ENCODE measurements at places on chromosomes 11 and 22.

- no peak for DNase-seq
These were observed 1.9 kb upstream of the LTBP3 start for GRCh38 chr11:65559951-65560537.

DNA sequence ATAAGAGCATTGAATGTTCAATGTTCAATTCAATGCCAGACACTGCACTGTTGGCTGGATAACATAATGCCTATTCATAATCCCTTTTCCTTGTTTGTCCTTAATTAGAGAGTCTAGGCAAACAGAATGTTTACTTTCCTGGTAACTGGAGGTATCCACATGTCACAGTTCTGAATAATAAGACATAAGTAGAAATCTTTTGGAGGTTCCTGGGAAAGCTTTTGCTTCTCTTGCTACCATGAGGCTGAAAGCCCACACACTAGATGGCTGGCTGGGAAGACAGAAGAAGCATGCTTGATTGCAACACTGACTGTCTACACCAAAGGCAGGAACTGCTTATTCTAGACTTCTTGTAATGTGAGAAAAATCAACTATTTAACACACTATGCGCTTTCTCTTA, 79.5 kb downstream of the GAB2 start:
- no peak for DNase-seq

GRCh38 chr11:45089676-45090499, 56.6 kb upstream of the PRDM11 start:
- DNase-seq = no peak

- DNase-seq = no peak
These were observed 31.5 kb upstream of the CAT start for GRCh38 chr11:34407121-34407813.

Data from NCI-H1436 treated with DMSO at 0.1 percent for 48 hours (cell line).